HFFc6 (cell line): ENCODE measurements at places on chromosomes 6 and 20. TPM values are rescaled to one million over a fixed set of nuclear protein-coding genes. Genes with fewer than 3 reads are reported as not detected.

GRCh38 chr6:142886431-142887170 is 58.4 kb downstream of the HIVEP2 start:
- H3K27ac ChIP-seq: peak overlapping the region; percentile 93
- H3K36me3 ChIP-seq: peaks cover 5% of the 10 kb centered on the region; the same call in 1 of the 2 replicates
- H3K27me3 ChIP-seq: no peaks in the 10 kb centered on the region; the same call in 1 of the 2 replicates
- DNase-seq: peak; percentile 51
- peaks cover 88% of the 10 kb centered on the region for H3K4me1 ChIP-seq

The C20orf144 gene
- total RNA-seq: 0.10 to 0.18 TPM (median 0.15 TPM) in 3 replicates

DNA sequence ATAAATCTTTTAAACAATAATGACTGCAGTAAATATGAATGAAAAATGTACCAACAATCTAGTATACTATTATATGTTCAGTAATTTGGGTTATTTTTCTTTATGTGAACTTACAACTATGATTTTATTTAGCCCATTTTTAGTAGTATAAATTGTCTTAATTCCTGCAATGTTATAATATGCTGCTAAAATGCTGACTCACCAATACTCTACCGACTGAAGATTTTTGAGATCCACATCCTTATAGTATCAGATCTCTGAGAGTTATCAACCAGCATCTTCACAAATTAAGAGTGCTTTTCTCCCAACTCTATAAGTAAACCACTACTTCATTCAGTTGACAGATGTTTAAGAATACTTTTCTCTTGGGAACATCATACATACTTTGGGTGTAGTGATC is 16.6 kb downstream of the CDC40 start:
- no peak overlapping the region for H3K4me3 ChIP-seq
- H3K27ac ChIP-seq: no peak overlapping the region
- H3K4me1 ChIP-seq: no peaks in the 10 kb centered on the region
- DNase-seq: no peak
- H3K36me3 ChIP-seq: no peaks in the 10 kb centered on the region
- no peaks in the 10 kb centered on the region for H3K27me3 ChIP-seq

- H3K36me3 ChIP-seq: no peaks in the 10 kb centered on the region
- H3K4me3 ChIP-seq: no peak overlapping the region
Observed at GRCh38 chr6:99350573-99350972, 1.1 kb upstream of the FAXC start.

The EBF4 gene
- not detected in 3 replicates for total RNA-seq

DNA sequence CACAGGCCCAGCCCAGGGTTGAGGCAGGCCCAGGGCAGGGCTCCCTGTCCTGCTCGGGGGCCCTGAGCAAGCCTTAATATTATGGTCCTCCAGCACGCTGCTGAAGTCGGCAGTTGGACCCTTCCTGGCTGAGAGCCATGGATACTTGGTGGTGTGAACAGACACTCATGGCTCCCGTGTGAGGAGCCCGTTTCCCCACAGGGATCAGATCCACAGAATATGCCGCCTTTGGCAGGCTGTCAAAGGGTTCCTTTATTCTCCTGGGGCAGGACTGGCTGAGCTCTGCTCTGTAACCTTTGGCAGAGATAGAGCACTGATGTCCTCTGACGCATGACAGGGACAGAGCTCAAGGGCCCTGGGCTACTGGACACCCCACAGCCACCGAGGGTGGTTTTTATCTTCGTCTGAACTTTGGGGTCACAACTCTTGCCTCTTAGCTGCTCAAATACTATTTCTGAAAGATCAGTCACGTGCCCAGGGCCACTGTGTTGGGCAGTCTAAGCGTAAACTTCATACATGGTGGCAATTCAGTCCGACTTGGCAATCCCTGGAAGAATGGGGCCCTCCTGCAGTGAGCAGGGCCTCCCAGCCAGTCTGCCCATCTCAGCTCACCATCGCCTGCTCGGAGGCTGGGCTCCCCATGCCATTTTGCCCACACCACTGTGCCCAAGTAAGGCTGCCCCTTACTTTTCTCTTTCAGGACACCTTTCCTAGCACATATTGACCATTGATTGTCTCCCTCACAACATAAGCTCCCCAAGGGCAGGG is 49.1 kb downstream of the TTI1 start:
- peaks cover 19% of the 10 kb centered on the region for H3K36me3 ChIP-seq
- H3K4me1 ChIP-seq: no peaks in the 10 kb centered on the region; the same call in 1 of the 2 replicates

- no peak overlapping the region for H3K27ac ChIP-seq
- no peaks in the 10 kb centered on the region for H3K36me3 ChIP-seq
- no peak for DNase-seq
- H3K27me3 ChIP-seq: no peaks in the 10 kb centered on the region
- H3K4me3 ChIP-seq: no peak overlapping the region
Observed at GRCh38 chr20:53100476-53100911, 128.3 kb downstream of the TSHZ2 start.

GRCh38 chr6:150932996-150933395 is 67.5 kb downstream of the MTHFD1L start:
- H3K27ac ChIP-seq: peak overlapping the region; percentile 93
- peaks cover 68% of the 10 kb centered on the region for H3K4me1 ChIP-seq
- peak overlapping the region; percentile 45 for H3K4me3 ChIP-seq
- no peaks in the 10 kb centered on the region; the same call in 1 of the 2 replicates for H3K27me3 ChIP-seq

The COX4I2 gene
- not detected in 3 replicates for total RNA-seq

The TAB2 gene
- 42.1 to 47.0 TPM (median 42.2 TPM) in 3 replicates for total RNA-seq

GRCh38 chr6:109510358-109510757 is 27.3 kb upstream of the ZBTB24 start:
- peaks cover 33% of the 10 kb centered on the region for H3K4me1 ChIP-seq
- H3K27me3 ChIP-seq: peaks cover 9% of the 10 kb centered on the region
- H3K4me3 ChIP-seq: no peak overlapping the region
- no peak overlapping the region for H3K27ac ChIP-seq
- no peaks in the 10 kb centered on the region for H3K36me3 ChIP-seq

The HLA-DRB5 gene
- total RNA-seq: not detected in 3 replicates

GRCh38 chr6:52667572-52667971 is 3.3 kb upstream of the TMEM14A start:
- H3K36me3 ChIP-seq: peaks cover 16% of the 10 kb centered on the region
- no peak for DNase-seq
- H3K27ac ChIP-seq: no peak overlapping the region
- no peaks in the 10 kb centered on the region for H3K27me3 ChIP-seq

The TULP1 gene
- total RNA-seq: not detected in 3 replicates

The KIF3B gene
- 32.5 to 34.6 TPM (median 32.8 TPM) in 3 replicates for total RNA-seq

DNA sequence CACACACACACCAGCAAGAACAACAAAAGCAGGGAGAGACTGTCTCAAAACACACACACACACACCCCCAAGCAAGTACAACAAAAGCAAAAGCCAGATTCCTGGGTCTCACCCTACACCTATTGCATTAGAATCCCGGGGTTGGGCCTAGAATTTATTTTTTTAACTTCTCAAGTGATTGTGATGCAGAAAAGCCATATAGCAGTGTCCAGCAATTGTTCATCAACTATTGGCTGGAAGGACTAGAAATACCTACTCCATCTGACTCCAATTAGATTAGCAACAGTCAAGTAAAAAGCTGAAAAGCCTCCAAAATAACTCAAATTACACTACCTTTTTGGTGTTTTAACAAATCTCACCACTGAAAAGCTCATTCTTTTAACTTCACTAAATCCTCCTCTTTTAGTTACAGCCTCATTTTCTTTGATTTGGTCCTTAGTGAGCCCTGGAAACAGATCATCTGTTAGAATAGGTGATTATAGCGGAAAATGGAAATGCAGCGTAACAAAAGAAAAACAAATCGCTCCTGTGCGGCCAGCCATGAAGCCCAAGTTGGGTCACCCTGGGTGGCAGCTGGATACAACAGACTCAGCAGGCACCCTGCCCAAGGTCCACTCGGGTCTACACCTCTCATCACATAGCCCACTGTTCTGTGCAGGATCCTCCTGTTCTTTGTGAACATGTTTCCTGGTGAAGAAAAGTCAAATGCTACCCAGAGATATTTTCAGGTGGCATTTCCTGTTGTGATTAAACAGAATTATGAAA is 38.7 kb downstream of the STAU1 start:
- peaks cover 23% of the 10 kb centered on the region for H3K36me3 ChIP-seq
- no peak overlapping the region for H3K4me3 ChIP-seq
- no peak overlapping the region for H3K27ac ChIP-seq

DNA sequence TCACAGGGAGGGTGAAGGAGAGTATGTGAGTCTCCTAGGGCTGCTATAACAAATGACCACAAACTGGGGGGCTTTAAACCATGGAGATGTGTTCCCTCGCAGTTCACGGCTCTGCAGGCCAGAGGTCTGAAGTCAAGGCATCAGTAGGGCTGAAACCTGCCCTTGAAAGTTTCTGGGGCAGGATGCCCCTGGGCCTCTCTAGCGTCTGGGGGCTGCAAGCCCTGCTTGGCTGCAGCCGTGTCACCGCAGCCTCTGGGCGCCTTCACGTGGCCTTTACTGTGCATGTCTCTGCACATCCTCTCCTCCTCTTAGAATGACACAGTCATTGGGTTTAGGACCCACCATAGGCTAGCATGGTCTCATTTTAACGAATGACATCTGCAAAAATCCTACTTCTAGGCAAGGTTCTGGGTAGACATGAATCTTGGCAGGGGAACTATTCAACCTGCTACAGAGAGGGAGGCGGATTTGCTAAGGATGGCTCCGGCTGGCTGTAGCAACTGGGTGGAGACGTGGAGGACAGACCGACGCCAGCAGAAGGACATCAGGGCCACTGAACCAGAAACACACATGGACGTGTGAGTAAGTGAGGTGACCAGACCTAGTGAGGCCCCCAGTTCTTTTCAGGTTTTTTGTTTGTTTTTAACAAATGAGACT is 58.6 kb downstream of the PHACTR3 start:
- no peak overlapping the region for H3K27ac ChIP-seq
- DNase-seq: no peak
- no peak overlapping the region for H3K4me3 ChIP-seq
- peaks cover 6% of the 10 kb centered on the region for H3K36me3 ChIP-seq

DNA sequence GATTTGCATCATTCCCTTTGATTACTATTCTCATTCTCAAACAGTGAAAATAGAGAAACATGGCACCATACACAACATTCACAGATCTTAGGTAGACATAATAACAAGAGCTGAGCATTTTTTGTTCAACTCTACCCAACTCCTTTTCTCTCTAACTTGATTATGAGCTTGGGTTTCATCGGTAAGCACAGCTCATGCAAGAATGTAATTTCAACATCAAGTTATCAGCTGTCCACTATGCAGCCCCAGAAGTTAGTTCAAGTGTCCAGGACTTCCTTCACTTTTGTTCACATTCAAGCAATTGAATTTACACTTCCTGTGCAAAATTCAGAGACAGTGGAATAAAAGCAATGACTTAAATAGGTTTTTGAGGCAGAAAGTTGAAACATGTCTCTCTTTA is 297.7 kb upstream of the SASH1 start:
- no peak overlapping the region for H3K4me3 ChIP-seq
- no peaks in the 10 kb centered on the region for H3K36me3 ChIP-seq
- no peak for DNase-seq
- no peaks in the 10 kb centered on the region; the same call in 1 of the 2 replicates for H3K27me3 ChIP-seq
- peaks cover 14% of the 10 kb centered on the region; the same call in 1 of the 2 replicates for H3K4me1 ChIP-seq
- no peak overlapping the region for H3K27ac ChIP-seq

The UNC5CL gene
- not detected in 3 replicates for total RNA-seq
